ENCODE measurements at places on chromosomes 2 and 18.

GRCh38 chr2:233311241-233311926 is 3.8 kb downstream of the SAG start:
- no peak for DNase-seq

DNA sequence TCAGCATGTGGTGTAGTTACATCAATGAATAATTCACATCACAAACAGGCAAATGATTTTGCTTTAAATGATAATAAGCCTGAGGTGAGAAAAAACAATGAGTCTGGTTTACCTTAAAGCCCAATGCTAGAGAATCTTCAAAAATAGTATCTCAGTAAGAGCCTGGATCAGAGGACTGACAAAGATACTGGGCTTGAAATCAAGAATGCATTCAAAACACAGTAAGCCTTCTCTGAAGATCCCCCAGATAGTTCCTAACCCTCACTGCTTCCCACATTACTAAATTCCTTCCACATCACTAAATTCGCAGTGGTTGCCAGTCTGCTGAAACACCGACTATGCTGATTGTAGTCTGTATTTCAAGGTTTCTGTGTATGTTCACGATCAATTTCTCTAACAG is 514.9 kb downstream of the SUCLG1 start:
- no peak for DNase-seq

DNA sequence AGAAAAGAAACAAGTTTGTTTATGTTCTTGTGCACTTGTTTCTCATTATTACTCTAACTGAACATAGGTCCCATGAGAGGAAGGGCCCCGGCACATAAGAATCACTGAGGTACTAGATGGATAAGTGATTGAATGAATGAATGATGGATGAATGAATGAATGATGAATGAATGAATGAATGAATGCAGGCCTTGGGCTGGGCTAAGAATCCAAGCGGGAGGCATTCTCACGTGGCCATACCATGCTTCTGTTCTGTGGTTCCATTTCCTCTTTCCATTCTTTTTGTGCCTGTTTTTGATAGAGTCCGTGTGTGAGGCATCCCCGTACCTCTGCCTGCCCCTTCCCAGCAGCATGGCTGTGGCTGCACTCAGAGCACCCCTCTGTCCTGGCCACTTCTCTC is 94.8 kb downstream of the SH3BP4 start:
- no peak for DNase-seq

DNA sequence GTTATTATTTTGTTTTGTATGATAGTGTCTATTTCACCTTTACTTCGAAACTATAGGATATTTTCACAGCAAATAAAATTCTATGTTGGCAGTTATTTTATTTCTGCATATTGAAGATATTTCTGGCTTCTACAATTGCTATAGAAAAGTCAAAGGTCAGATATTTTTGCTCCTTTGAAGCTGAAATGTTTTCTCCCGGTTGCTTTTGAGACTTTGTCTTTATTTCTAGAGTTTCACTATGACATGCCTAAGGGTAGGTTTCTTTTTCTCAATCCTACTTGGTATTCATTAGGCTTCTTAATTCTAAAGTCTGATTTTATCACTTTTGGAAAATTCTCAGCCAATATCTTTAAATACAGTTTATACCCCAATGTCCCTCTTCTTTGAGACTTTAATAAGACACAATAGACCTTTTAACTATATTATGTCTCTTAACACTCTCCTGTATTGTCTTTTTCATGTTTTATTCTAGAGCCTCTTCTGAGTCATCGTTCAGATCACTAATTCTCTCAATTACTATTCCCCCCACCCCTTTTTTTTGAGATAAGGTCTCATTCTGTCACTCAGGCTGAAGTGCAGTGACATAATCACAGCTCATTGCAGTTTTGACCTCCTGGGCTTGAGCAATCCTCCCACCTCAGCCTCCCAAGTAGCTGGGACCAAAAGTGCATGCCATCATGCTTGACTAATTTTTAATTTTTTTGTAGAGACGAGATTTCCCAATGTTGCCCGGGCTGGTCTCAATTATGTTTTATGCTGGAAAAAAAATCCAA is 50.5 kb downstream of the USP37 start:
- DNase-seq = no peak

DNA sequence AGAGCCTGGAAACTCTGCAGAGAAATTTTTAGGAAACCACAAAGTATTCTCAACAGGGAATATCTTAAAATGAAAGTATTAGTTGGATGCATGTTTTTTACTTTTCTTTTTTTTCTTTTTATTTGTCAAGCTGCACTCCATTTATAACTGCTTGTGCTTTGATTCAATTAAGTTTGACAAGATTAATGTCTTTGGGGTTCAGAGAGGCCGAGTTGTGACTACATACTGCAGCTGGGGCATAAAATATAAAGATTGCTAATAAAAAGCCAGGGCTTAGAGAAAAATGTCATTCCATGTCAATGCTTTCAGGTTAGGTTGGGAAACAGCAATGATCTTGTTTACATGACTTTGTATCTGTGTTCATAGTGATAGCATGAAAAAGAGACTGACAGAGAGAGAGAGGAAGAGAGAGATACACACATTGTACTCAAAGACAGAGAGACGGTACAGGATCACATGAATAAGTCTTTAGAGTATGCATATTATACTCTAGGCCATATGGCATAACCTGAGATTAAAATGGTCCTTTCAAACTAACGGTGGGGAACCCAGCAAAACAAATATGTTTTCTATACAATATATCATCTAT is 1022.3 kb upstream of the CNTNAP5 start:
- DNase-seq = no peak

DNA sequence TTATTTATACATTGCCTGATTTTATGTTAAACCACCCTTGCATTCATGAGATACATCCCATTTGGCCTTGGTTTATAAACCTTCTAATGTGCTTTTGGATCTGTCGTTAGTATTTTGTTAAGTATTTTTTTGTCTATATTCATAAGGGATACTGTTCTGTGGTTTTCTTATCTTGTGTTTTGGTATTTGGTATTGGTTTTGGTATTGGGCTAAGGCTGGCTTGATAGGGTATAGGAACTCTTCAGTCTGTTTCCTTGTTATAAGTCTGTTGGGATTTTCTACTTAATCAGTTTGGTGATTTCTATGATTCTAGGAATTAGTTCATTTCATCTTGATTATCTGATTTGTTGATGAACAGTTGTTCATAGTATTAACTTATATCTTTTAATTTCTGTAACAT is 49.2 kb downstream of the RELCH start:
- DNase-seq = no peak

GRCh38 chr2:233353769-233354499 is at the start of gene DGKD:
Gene DGKD, plus strand, starts transcription at chr2:233354494. Its CDS starts 25 bp downstream, at chr2:233354519.
- peak; percentile 48 for DNase-seq

- peak; percentile 45 for DNase-seq
These were observed 61.4 kb downstream of the TGOLN2 start for GRCh38 chr2:85266146-85267041.
